ENCODE measurements at places on chromosomes 2 and 18. TPM values are rescaled to one million over a fixed set of nuclear protein-coding genes. Genes with fewer than 3 reads are reported as not detected.

The LTBP1 gene
- 14.8 TPM for total RNA-seq

The METTL8 gene
- total RNA-seq = 37.6 TPM

The DIPK1C gene
- total RNA-seq = 1.8 TPM

DNA sequence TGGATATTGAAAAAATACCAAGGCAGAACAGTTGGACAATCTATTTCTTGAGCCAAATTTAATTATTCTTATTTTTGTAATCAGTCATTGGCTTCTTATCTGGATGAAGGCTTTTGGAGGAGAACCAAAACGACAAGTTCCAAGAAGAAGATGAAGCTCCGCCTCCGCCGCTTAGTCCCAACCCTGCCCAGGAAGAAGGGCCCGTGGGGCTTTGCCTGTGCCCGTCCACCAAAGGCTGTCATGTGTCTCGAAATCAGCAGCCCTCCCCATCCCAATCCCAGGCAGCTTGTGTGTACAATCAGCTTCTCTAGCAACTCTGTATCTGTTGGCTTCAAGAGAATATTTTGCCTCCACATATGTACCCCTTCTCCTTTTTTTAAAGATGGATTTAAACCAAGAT, 24.6 kb downstream of the PTRHD1 start:
- DNase-seq = no peak
- H3K27ac ChIP-seq = no peak overlapping the region
- H3K4me1 ChIP-seq = peaks cover 6% of the 10 kb centered on the region
- H3K36me3 ChIP-seq = peaks cover 30% of the 10 kb centered on the region
- H3K4me3 ChIP-seq = no peak overlapping the region

GRCh38 chr2:213237787-213238186, 46.5 kb upstream of the SPAG16 start:
- no peak overlapping the region for H3K27ac ChIP-seq
- H3K27me3 ChIP-seq = peaks cover 6% of the 10 kb centered on the region
- peaks cover 14% of the 10 kb centered on the region for H3K4me1 ChIP-seq
- no peak for DNase-seq
- H3K36me3 ChIP-seq = no peaks in the 10 kb centered on the region

DNA sequence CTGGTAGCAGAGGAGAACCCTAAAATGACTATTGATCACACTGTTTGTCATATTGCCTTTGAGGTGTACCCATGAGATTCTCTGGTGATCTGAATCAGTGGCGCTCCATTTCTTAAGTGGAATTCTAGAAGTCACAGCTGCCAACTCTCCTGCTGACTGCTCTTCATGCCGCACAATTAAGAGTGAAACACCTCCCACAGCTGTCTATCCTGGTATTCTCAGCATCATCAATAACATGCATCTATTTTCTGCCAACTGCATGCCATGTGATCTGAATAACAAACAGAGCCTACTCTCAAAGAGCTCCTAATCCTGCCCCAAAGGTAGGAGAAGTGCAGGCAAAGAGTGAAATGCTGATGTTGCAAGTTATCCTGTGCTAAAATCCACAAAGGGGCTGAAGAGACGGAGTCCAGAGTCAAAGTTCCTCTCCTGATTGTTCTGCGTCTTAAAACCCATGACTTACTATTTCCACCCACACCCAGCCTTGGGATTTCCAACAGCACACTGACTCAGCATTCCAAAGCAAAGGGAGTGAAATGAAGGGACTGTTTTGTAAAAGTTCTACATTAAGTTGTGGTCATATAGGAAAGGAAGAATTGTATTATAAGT, 13.7 kb upstream of the DAPL1 start:
- H3K36me3 ChIP-seq = no peaks in the 10 kb centered on the region
- H3K27ac ChIP-seq = peak overlapping the region; percentile 45
- H3K27me3 ChIP-seq = no peaks in the 10 kb centered on the region
- H3K4me1 ChIP-seq = peaks cover 35% of the 10 kb centered on the region
- DNase-seq = no peak

DNA sequence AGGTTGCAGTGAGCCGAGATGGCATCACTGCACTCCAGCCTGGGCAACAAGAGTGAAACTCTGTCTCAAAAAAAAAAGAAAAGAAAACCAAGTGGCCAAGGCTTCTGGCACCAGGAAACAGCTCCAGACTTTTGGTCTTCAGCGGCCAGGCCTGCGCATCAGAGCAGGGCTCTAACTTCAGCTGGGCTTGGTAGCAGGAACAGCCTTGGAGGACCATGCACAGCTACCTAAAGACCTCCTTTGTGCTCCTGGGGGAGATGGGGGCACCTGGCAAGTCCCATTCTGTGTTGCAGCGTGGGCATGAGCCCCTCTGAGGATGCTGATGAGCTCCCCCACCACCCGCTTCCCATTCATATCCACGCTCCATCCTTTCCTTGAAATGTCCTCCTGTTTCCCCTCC, 56.4 kb upstream of the SEMA4C start:
- H3K36me3 ChIP-seq = no peaks in the 10 kb centered on the region
- H3K27ac ChIP-seq = no peak overlapping the region
- H3K27me3 ChIP-seq = no peaks in the 10 kb centered on the region
- peaks cover 48% of the 10 kb centered on the region for H3K4me1 ChIP-seq
- H3K4me3 ChIP-seq = no peak overlapping the region
- DNase-seq = no peak

- no peak overlapping the region for H3K27ac ChIP-seq
- no peak overlapping the region for H3K4me3 ChIP-seq
- DNase-seq = no peak
- H3K4me1 ChIP-seq = peaks cover 6% of the 10 kb centered on the region
- no peaks in the 10 kb centered on the region for H3K27me3 ChIP-seq
Measured at GRCh38 chr18:36759167-36759776, 69.5 kb downstream of the TPGS2 start.

- no peak overlapping the region for H3K4me3 ChIP-seq
- no peaks in the 10 kb centered on the region for H3K36me3 ChIP-seq
Measured at GRCh38 chr2:234869969-234870368, 81.8 kb upstream of the SH3BP4 start.

GRCh38 chr18:61901323-61901986, 8.6 kb upstream of the RNF152 start:
- DNase-seq = no peak
- no peaks in the 10 kb centered on the region for H3K36me3 ChIP-seq
- H3K4me3 ChIP-seq = no peak overlapping the region
- peaks cover 12% of the 10 kb centered on the region for H3K4me1 ChIP-seq

DNA sequence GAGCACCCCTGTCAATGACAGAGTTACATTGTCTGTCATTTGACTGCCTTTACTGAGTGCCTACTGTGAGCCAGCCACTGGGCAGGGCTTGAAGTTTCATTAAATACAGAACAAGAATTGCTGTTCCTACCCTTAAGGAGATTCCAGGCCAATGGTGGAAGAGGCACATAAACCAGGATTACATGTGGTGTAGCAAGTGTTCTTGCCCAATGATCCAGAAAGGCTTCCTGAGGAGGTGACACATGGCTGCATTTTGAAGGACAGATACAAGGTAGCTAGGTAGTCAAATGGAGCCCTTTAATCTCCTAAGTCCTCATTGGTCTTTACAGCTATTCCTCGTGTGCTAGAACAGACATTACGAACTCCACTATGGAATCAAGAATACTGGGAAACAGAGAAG, 312.7 kb downstream of the ETAA1 start:
- no peak for DNase-seq
- no peaks in the 10 kb centered on the region for H3K36me3 ChIP-seq
- H3K27me3 ChIP-seq = no peaks in the 10 kb centered on the region
- no peak overlapping the region for H3K27ac ChIP-seq
- H3K4me3 ChIP-seq = no peak overlapping the region
- no peaks in the 10 kb centered on the region for H3K4me1 ChIP-seq
